HuH-7.5 (cell line): ENCODE measurements at places on chromosomes 3 and 15.

GRCh38 chr3:12840591-12841148 is 695 bp downstream of the RPL32 start:
- DNase-seq: no peak

- no peak for DNase-seq
Measured at GRCh38 chr3:185881926-185882325, 55.9 kb downstream of the TRA2B start.

- no peak for DNase-seq
Measured at GRCh38 chr15:69660114-69660513, 207.5 kb downstream of the RPLP1 start.

DNA sequence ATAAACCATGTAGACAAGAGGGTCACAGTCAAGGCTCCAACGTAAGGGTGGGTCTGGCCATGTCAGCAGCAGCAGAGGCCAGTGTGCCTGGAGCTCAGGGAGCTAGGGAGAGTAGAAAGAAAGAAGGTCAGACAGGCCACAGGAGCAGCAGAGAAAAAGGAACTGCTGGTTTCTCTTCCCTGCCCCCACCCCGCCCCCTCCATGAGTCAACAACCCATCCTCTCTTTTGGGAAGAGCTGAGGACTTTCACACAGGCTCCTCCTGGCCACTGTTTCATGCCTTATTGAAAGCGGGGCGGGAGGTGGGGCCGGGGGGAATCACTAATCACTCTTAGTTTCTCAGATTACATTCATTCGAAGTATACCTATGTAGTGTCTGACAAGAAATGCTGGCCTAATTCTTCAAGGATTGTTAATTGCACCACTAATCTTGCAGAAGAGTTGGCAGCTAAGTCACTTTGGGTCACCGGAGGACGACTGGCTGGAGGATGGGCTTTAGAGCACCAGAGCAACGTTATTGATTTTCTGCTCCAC is 9.1 kb upstream of the SCG3 start:
- no peak for DNase-seq

DNA sequence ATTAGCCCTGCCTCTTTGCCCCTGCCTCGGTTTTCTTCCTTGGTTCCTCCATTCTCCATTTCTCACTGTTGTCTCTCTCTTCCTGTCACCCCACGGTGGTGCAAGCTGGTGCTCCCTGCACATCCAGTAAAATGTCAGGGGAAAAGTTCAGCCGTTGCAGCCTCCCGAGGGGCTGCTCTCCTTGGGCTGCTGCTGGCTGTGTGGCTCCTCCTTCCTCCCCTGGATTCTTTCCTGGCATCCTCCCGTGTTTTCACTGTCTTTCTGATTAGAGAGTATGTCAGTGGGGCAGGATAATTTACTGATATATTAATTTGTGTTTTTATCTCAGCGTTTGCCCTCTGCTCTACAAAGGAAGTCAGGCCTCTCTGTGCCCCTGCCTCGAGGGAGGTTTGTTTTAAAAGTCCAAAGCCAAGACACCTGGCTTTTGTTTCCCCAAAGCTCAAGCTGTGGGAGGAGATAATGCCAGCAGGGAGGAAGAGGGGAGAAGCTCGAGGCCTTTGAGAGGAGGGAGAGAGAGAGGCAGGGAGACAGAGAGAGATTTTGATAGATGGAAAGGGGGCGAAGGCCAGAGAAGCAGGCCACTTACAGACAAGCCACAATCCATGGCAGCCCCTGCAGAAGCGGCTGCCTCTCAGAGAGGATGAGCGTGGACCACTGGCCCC is 150.3 kb upstream of the NR2F2 start:
- DNase-seq: no peak

DNA sequence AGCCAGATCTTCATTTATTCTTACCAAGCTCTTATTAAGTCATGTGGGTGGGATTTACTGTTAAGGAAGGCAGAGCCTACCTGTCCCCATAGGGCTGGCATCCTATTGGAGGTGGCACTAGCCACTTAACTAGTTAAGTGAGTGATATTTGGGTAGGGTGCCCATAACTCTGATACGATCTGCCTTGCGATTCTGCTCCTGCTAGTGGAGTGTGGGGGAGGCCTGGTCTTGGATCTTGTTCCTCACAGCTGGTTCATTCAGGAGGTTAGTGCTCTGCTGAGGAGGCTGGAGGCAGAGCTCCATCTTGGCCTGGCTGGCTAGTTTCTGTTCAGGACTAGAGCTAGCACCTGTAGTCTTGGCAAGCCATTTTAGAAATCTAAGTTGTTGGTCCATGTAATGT is 9.3 kb downstream of the BAHD1 start:
- DNase-seq: no peak

DNA sequence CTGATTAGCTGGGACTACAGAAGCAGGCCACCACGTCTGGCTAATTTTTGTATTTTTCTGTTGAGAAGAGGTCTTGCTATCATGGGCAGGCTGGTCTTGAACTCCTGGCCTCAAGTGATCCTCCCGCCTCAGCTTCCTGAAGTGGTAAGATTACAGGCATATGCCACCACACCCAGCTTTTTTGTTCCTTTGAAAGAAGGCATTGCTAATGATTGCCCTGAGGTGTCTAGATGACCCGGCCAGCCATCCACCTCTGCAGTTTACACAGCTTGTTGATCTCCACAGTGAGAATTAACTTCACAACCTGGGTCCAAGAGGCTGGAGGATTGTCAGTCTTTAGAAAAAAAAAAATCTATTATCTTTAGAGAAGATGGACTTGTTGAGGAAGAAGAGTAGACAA is 58.7 kb downstream of the SMAD3 start:
- no peak for DNase-seq

- no peak for DNase-seq
Measured at GRCh38 chr3:60225848-60226247, 1025.4 kb downstream of the FHIT start.

GRCh38 chr3:171729452-171730334 is 80.6 kb downstream of the PLD1 start:
- DNase-seq: no peak

- no peak for DNase-seq
Measured at GRCh38 chr3:128319107-128319506, 147.6 kb downstream of the DNAJB8 start.

- no peak for DNase-seq
Measured at GRCh38 chr15:50496692-50497091, 49.8 kb downstream of the USP50 start.

DNA sequence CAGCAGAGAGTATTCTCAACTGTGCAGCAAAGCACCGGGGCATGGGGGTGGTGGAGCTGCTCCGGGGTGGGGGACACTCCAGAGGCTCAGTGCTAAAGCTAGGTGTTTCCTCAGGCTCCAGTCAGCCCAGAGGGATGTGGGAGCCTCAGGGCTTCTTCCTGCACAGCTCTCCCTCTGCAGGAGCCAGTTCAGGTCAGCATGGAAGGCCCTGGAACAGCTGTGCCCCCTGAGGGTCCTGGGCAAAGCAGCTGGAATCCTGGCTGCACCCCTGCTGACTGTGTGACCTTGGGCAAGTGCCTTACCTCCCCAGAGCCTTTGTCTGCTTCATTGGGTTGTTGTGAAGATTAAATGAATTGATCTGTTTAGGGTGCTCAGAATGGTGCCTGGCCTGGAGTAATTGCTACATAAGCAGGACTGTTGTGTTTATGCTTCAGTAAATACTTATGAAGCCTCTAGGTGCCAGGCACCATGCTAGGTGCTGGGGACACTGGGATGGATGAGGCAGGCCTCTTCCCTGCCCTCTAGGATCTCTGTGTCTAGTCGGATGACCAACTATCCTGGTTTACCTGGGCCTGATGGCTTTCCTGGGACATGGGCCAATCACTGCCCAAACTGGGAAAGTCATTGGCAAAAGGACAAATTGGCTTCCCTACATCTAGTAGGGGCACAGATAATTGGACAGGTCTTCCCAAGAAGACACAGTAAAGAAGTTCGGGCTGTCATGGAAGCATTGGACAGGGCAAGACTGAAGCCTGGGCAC is 64.2 kb upstream of the LCTL start:
- DNase-seq: peak; percentile 23

- DNase-seq: no peak
Measured at GRCh38 chr15:56532721-56533460, 68.0 kb upstream of the MNS1 start.

DNA sequence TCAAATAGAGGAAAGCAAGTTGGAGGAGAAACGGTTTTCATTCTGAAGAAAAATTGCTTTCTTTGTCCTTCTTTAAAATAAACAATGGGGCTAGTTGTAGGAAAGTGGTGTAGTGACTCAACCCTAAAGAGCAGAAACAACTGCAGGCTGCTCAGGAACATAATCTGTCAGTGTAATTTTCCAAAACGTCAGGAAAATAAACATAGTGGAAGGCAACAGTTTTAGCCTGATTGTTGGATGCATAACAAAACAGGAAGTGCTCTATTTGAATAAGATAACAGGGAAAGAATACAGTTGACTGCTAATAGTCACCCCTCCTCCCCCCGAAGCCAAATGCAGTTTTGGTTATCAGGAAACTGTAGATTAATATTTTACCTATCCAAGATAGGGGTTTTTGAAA is 167.6 kb downstream of the ECT2 start:
- DNase-seq: no peak

- DNase-seq: peak; percentile 30
Measured at GRCh38 chr3:53845103-53845880, 927 bp downstream of the CHDH start.

GRCh38 chr3:56042326-56042951 is 425.8 kb downstream of the ERC2 start:
- DNase-seq: no peak

DNA sequence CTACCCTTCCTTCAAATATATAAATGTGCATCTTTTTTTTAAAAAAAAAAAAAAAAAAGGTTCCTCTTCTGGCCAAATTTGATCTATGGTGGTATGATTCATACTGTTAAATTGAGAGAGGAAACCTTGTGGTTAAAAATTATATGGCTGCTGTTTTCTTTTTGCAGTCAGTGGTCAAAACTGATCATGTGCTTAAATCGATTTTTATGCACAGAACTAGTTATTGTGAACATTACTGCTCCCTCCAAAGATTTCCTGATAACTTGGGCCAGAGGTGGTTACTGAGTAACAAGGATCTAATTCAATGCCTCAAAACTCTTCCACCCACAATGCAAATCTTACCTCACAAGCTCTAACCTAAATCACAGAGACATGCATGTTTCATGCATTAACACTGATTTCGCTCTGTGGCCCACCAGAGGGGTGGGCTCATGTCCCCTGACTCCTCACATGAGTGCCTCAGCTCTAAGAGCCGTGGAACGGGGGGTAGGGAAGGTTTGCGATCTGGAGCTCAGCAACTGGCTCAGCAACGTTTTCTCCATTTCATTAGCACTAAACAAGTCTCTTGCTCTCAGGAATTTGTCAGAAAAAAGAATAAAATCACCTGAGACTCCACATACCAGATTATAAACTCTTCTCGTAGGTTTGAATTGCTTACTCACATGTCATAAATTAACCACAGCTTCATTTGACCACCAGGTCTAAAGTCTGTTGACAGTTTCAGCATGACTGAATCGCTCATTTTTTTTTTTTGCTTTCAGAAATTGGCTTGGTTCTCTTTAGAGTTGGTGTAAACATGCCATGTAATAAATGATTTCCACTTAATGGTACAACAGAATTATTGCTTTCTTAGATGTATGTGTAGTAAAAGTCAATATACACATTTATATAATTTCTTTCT is 280.4 kb downstream of the CD47 start:
- peak; percentile 35 for DNase-seq

GRCh38 chr3:149174901-149175300 is 45.5 kb downstream of the HPS3 start:
- no peak for DNase-seq

GRCh38 chr3:65946438-65946837 is 92.3 kb downstream of the MAGI1 start:
- DNase-seq: no peak

GRCh38 chr3:6542795-6543194 is 318.1 kb upstream of the GRM7 start:
- peak; percentile 12 for DNase-seq

- no peak for DNase-seq
Measured at GRCh38 chr3:55468251-55468650, 18.9 kb downstream of the WNT5A start.

DNA sequence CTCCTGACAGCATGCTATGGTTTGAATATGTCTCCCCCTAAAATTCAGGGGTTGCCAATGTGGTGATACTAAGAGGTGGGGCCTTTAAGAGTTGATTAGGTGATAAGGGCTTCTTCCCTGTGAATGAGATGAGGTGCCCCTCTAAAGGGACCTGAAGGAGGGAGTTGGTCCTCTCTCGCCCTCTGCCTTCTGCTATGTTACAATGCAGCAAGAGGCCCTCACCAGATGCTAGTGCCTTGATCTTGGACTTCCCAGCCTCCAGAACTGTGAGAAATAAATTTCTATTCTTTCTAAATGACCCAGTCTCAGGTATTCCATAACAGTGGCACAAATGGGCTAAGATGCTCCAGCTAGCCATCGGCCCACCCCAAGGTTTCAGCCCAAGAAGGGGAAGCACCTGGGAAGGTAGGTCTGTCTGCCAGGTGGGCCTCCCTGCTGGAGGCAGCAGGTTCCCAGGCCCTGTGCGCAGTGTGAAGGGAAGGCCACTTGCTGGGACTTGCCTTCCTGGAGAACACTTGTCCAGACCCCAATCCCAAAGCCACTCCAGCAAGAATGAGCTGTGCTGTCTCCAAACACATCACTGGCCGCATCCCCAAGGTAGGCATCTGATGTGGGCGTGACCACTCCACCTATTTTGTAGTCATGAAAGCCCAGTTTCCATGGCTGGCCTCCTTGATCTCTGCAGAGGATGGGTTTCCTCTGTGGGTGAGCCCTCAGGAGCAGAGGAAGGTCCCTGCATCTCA is 9.0 kb downstream of the TGM4 start:
- no peak for DNase-seq

GRCh38 chr3:161557445-161558150 is 61.0 kb downstream of the OTOL1 start:
- no peak for DNase-seq

DNA sequence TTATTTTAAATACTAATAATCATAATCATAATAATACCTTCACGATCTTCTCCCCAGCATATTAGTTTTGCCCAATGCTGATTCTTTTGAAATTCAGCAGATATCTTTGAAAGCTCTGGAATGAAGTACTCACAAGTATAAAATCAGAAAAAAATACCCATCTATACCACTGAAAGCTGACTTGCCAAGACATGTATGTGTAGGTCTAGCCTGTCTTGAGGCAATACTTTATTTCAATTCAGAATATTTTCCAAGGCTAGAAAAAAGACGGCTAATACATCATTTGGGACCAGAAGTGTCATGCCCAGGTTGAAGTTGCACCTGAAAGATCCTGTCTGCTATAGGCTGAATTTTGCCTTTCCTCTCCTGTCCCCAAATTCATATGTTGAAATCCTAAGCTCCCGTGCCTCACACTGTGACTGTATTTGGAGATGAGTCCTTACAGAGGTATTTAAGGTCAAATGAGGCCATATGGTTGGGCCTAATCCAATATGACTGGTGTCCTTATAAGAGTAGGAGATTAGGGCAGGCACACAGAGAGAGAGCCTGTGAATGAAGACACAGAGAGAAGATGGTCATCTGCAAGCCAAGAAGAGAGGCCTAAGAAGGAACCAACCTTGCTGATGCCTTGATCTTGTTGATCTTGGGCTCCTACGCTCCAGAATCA is 255.9 kb upstream of the CMC1 start:
- no peak for DNase-seq
